CD14-positive monocyte (primary cell): ENCODE measurements at places on chromosomes 5 and 9.
A peak's percentile ranks its signal among the peaks of the same experiment; 100 is the strongest.

DNA sequence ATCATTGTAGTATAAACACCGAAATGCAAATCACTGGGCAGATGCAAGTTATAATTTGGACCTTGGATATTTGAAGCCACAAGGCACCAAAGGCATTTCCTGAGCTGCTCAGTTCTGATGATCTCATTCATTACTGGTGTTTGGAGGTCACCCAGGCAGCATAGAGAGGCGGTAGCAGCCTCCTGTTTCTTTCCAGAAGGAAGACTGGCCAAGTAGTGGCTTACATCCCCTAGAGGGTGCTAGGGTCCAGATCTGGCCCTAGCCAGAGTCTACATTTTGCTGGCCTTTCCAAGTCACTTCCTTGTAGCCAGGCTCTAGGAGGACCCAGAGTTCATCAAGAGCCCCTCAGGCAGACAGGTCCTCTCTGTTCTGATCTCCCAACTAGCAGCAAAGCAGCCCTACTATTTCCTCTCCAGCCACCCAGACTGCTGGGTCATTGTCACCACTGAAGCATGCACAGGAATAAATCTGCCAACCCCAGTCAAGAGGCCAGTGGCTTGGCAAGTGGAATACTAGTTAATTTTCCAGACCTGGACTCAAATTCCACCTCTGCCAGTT lies 33.4 kb upstream of the TTC1 start:
- DNase-seq: no peak

- DNase-seq: peak; percentile 29
Measured at GRCh38 chr9:89461265-89461664, 36.6 kb downstream of the SEMA4D start.

- no peak for DNase-seq
Measured at GRCh38 chr9:116452634-116453033, 234.5 kb upstream of the TRIM32 start.

- no peak for DNase-seq
Measured at GRCh38 chr9:123150708-123151503, 117.4 kb downstream of the GPR21 start.

DNA sequence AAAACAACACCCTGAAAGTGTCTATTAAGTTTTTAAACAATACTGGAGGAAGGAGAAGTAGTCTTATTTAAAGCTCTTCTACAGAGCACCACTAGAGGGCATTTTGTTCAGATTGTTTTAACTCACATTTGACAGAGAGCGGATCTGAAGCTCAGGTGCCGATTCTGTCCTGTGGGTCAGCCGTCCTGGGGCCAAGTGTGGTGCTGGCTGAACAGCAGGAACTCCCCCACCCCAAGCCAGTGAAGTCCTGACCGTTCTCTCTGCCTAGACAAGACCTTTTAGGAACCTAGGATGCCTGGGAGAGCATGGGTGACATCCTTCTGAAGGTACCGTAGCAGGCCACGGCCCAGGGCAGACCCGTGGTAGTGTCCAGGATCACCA lies 3.9 kb downstream of the EXOC3 start:
- DNase-seq: peak; percentile 18

GRCh38 chr9:87554171-87554910 lies 56.7 kb downstream of the DAPK1 start:
- DNase-seq: peak; percentile 38

DNA sequence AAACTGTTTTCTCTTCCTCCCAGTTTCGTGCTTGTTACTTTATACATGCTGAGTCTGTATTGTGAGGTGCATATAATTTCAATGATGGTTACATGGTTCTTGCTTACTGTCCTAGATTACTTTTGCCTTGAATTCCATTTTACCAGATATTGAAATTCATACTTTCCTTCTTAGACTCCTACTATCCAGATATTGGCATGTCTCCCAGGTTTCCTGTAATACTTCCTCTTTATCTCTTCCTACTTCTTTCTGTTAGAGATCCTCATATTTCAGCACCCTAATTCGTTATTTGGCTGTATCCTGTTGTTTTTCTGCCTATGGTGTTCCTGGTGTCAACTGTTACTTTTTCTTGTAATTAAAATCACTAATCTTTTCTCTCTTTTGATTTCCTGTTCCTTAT lies 522.1 kb downstream of the CCDC171 start:
- no peak for DNase-seq

GRCh38 chr5:109350537-109351270 lies 59.1 kb downstream of the PJA2 start:
- DNase-seq: no peak

DNA sequence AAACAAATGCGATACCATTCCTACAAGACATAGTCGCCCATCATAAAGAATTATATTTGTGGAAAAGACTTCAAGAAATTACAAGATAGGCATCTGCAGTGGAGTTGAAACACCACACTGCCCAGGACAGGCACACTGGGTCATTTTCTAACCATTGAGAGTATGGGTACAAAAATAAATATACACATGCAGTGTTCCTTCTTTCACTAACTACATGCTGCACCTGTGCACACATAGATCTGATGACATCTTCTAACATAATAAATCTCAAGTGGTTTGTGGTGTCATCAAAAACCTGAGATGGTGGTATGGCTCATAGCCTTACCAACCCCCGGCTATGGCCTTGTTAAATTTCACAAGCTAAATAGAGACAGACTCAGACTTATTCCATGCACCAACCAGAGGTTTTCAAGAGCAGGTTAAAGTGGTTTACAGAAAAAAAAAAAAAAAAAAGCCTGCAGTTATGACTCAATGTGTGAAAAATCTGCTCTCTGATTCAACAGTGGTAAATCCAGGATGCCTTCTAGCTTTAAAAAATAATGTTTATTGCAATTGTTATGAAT lies 12.4 kb upstream of the NFIB start:
- DNase-seq: no peak

DNA sequence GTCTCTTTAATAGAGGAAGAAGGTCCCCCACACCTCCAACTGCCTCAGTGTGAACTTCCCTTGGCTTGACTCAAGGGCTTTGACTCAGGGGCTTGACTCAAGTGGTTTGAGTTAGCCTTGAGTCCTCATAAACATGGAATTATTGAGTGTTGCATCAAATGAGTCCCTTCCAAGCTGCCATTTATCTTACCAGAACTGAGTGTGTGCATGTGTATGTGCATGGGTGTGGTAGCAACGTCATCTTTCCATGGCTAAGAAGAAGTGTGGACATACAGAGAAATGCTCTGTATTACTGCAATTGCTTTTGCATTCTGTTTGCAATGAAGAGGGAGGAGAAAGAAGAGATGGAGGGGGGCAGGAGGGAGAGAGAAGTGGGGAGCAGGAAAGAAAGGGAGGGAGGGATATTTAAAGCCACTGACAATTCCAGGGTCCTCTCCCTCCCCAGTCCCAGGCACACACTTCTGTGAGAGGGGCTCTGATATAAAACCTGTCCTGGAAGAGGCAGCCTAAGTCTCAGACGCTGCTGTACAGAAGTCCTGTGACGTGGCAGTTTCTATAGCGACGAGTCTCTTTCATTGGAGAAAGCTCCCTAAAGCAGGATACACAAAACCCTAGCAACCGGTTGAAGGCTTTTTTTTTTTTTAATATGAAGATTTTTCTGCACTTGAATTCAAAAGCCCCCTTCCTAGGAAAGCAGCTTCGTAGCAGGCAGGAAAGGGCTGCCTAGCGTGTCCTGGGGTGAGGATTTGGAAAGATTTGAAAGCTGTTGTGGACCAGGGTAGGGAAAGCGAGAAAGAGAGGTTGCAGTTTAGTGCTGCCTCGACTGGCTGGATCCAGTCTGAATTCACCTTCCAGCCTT lies 93.3 kb upstream of the MAP1B start:
- DNase-seq: no peak

DNA sequence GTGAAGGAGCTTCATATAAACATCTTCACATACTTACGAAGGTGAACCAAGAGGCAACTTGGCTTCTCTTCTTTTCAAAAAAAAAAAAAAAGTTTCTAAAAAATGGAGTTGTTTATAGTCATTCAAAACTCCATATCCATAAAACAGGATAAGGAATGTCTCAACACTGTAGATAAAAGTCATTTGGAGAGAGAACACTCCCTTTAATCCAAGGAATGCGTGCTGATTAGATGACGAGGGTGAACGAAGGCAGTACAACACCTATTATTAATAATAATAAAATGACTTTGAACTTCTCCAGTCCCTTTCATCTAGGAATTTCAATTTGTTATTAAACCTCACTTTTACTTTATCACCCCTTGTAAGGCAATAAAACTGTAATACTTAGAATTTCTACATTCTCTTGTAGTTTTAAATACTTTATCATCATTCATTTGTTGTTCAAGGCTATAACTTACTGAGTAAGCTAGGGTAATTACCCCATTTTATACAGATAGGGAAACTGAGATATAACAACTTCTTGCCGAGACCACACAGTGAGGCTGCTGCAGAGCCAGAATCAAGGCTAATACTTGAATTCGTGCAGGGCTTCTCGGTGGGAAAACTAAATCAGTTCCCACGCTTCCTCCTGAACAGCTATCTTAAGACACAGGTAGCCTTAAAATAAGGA lies 377.1 kb downstream of the EFNA5 start:
- no peak for DNase-seq

DNA sequence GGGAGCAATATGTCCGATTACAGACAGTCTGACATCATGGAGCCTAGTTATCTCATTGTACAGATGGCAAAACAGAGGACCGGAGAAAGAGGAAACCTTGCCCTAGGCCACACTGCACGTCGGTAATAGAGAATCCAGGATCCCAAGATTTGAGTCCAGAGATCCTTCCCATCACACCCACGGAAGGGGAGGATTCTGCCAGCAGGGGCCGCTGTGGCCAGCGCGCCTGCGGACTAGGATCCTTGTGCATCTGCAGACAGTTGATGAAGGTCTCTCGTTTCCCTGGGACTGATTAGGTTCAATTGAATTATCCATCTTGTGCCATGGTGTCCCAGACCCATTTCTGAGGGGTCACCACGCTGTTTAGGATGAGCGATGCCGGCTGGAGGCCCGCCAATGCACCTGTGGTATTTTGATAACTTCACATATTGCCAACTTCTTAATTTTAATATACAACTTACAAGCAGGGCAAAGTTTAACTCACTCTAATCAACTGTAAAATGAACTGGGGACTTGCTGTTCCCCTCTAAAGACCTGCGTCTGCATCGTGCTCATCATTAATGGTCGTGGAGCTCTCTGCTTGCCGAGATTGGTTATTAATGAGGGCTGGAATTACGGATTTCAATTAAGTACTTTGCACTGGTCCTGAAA lies 592.7 kb upstream of the BRINP1 start:
- no peak for DNase-seq

DNA sequence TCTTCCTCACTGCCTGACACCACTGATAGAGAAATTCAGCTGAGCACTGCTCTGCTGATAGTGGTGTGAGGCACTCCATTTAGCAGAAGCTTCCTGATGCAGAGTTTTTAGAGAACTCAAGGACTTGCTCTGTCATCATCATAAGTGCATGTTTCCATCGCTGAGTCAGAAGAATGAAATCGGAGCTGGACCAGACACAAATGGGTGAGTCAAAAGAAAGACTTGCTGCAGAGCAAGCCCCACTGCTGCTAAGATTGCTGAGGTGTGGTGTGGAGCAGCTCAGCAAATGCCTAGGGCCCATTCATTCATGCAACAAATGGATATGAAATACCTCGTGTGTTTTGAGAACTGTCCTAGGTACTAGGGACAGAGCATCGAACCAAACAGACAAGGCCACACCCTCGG lies 410.2 kb upstream of the SLC30A5 start:
- no peak for DNase-seq

GRCh38 chr9:93533863-93534262 lies 42.5 kb upstream of the PHF2 start:
- no peak for DNase-seq

- DNase-seq: no peak
Measured at GRCh38 chr5:52789378-52789777, 1.7 kb downstream of the ITGA1 start.

DNA sequence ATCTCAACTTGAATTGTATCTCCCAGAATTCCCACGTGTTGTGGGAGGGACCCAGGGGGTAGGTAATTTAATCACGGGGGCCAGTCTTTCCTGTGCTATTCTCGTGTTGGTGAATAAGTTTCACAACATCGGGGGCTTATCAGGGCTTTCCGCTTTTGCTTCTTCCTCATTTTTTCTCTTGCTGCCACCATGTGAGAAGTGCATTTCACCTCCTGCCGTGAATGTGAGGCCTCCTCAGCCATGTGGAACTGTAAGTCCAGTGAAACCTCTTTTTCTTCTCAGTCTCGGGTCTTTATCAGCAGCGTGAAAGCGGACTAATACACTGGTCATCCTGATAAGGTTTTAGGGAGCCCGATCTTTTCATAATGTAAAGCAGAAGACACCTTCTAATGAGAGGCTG lies 687.0 kb upstream of the FTMT start:
- no peak for DNase-seq
